ENCODE measurements at places on chromosomes 1 and 21.
A peak's percentile ranks its signal among the peaks of the same experiment; 100 is the strongest.

GRCh38 chr1:208724079-208724478 lies 479.9 kb upstream of the PLXNA2 start:
- DNase-seq = no peak

DNA sequence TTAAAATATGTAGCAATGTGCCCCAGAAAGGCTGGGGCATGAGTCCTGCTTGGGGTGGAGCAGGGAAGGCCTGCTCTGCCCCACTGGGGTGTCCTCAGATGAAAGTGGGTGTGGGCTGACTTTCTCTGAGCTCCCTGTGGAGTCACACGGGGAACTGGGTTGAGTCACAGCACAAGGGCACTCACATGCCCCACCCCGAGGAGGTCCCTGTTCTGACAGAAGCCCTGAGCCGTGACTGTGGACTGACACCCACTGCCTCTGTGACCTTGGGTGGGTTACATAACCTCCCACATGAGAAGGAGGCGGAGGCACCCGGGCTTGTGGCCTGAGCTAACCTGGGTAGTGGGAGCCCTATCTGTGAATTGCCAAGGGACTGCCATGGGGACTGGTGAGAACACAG lies 52.5 kb upstream of the TINAGL1 start:
- peak; percentile 93 for DNase-seq

GRCh38 chr1:63835128-63835527 lies 61.3 kb downstream of the ROR1 start:
- DNase-seq = no peak

DNA sequence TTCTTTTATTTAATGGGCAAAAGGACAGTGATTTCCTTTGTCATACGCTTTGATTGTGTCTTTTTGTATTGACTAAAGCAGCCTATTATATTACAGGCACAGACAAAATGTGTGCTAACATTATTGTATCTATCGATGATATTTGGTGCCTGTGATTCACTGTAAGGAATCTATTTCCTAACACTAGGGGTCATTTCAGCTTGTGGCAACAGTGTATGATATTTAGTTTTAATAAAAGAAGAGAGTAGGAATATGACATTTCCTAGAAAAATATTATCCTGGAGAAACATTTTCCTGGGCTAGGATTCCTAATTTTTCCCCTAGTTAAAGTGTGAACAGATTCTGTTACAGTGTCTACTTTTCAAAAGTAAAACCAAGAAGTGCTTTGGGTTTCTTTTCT lies 42.8 kb downstream of the TYW3 start:
- DNase-seq = no peak

DNA sequence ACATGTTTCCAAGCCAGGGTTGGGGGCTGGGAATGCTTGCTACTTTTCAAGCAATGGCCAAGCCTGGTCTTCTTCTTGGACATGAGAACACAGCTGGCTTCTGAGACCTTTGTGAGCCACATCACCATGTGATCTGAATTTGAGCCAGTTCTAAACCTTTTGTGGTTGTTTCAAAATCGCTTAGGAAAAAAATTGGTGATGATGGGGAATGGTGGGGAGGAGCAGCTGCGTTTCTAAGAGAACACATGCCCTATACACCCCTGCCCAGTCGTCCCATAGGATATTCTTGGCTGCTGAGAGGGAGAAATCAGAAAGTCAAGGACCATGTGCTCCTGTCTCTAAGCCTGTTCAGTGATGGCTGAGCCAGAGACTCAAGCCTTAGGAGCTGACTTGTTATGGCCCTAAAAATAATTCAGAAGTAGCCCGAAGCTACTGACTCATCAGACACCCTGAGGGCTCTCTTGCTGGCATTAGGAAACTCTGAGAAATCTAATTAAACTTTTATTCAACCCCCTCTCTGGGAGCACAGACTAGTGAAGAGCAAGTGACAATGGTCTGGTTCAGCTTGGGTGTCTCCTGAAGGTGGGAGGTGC lies 30.5 kb downstream of the CCDC185 start:
- DNase-seq = no peak

DNA sequence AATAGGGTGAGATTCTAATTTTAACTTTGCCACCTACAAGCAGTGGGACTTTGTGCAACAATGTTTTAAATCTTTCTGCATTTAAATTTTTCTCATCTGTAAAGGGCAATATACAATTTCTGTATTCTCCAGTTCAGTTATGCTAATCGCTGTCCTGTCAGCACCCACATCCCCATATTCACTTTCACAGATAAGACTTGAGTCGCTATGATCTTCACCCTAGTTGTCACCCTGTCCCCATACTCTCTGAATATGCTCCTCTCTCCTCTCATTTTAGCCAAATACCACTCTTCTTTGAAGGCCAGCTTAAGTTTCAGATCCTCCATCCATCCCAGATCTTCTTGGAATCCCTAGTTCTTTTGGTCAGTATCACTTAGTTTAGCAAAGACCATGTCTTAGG lies 8.8 kb downstream of the DDR2 start:
- DNase-seq = no peak

DNA sequence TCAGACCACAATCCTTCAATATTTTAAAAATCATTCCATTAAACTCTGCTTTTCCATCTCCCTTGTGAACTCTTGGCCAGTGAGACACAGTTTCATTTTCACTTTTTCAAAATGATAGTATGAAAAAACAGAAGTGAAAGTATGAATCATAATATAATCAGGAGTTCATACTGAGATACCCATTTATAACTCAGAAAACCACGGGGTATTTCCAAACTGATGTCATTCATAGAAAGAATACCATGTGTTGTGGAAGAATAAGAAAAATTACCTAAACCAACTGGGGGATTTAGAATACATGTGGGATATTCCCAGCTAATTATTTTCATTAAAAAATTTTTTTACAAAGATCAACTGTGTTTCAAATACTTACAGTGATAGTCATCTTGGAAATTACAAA lies 149.9 kb downstream of the MRPL39 start:
- no peak for DNase-seq

DNA sequence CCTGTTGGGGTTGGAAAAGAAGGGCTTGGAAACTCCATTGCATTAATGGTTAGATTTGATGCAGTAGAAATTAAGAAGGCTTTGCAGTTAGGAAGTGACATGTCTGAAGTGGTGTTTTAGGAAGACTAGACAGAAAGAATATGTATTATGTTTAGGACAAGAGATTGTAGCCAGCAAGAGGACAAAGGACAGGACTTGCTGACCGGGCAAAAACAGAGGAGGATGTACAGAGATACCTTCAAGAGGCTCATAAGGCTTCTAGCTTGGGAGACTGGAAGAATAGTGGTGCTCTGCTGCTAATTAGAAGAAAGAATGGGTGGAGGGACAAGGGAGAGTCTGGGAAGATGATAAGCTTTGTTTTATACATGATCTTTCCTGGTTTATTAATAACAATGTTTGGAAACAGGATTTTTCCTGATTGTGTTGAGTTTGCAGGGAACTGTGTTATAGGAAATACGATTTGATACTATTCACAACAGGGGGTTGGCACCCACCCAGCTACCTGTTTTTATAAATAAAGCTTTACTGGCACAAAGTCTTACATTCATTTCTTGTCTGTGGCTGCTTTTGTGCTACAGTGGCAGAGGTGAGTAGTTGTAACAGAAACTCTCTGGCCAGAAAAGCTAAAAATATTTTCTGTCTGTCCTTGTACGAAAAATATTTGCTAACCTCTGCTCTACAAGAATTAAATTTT lies 37.1 kb upstream of the TMCO2 start:
- no peak for DNase-seq

- DNase-seq = peak; percentile 54
Observed at GRCh38 chr1:229863651-229864545, 203.1 kb upstream of the GALNT2 start.

Measured in adrenal gland (tissue), 19 donors.